ENCODE measurements at places on chromosomes 2 and 18. TPM values are rescaled to one million over a fixed set of nuclear protein-coding genes. Genes with fewer than 3 reads are reported as not detected.

GRCh38 chr18:31744321-31745067 is 16.2 kb downstream of the SLC25A52 start:
- no peak for DNase-seq

GRCh38 chr2:5730386-5730785 is 38.2 kb downstream of the SOX11 start:
- no peak for DNase-seq

GRCh38 chr2:165197346-165197745 is 6.5 kb downstream of the SCN3A start:
- no peak for DNase-seq

- DNase-seq, result no peak
Measured at GRCh38 chr18:69978732-69979715, 31.4 kb upstream of the CD226 start.

GRCh38 chr2:184174493-184175104 is 423.7 kb upstream of the ZNF804A start:
- no peak for DNase-seq

FRZB gene
- 6.3 TPM for polyA plus RNA-seq

CNDP2 gene
- polyA plus RNA-seq, result 72.3 TPM

Data from urinary bladder (tissue), 4 donors.